ENCODE measurements at places on chromosomes 6 and 20. TPM values are rescaled to one million over a fixed set of nuclear protein-coding genes. Genes with fewer than 3 reads are reported as not detected.
A peak's percentile ranks its signal among the peaks of the same experiment; 100 is the strongest.

OR2H2 gene
- total RNA-seq = not detected

SOX18 gene
- 0.13 TPM for total RNA-seq

EYA2 gene
- total RNA-seq = 56.4 TPM

EEF1E1 gene
- 64.3 TPM for total RNA-seq

LTA gene
- total RNA-seq = not detected

OXT gene
- not detected for total RNA-seq

RBPJL gene
- not detected for total RNA-seq

DNA sequence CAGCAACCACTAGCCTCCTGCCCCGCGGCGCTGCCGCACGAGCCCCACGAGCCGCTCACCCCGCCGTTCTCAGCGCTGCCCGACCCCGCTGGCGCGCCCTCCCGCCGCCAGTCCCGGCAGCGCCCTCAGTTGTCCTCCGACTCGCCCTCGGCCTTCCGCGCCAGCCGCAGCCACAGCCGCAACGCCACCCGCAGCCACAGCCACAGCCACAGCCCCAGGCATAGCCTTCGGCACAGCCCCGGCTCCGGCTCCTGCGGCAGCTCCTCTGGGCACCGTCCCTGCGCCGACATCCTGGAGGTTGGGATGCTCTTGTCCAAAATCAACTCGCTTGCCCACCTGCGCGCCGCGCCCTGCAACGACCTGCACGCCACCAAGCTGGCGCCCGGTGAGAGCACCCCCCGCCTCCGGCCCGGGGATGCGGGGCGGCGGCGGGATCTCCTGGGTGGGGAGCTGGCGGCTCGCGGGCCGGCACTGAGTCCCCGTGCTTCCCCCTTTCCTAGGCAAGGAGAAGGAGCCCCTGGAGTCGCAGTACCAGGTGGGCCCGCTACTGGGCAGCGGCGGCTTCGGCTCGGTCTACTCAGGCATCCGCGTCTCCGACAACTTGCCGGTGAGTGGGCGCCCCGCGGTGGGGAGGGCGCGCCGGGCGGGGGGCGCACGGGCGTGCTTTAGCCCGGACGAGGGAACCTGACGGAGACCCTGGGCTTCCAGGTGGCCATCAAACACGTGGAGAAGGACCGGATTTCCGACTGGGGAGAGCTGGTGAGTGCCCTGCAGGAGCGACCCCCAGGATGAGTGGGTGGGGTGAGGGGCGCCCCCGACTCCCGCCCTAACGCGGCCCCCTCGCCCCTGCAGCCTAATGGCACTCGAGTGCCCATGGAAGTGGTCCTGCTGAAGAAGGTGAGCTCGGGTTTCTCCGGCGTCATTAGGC, 585 bp downstream of the PIM1 start:
- H3K4me3 ChIP-seq = peak overlapping the region; percentile 82
- H3K4me1 ChIP-seq = peaks cover 7% of the 10 kb centered on the region
- peaks cover 21% of the 10 kb centered on the region for H3K36me3 ChIP-seq
- peak; percentile 57 for DNase-seq
- no peaks in the 10 kb centered on the region for H3K27me3 ChIP-seq
- peak overlapping the region; percentile 50 for H3K27ac ChIP-seq

GRCh38 chr20:46221256-46221833, 87.0 kb downstream of the CDH22 start:
- H3K4me3 ChIP-seq = no peak overlapping the region
- H3K36me3 ChIP-seq = no peaks in the 10 kb centered on the region
- H3K27ac ChIP-seq = peak overlapping the region; percentile 75
- H3K4me1 ChIP-seq = peaks cover 22% of the 10 kb centered on the region

- H3K4me3 ChIP-seq = no peak overlapping the region
- H3K4me1 ChIP-seq = peaks cover 25% of the 10 kb centered on the region
- H3K36me3 ChIP-seq = no peaks in the 10 kb centered on the region
Observed at GRCh38 chr20:62990306-62990825, 16.4 kb downstream of the BHLHE23 start.

- 0 out of 2 replicates have a peak, but pooled peaks cover 3% of the 10 kb centered on the region for H3K27me3 ChIP-seq
- no peak overlapping the region for H3K4me3 ChIP-seq
- H3K4me1 ChIP-seq = peaks cover 11% of the 10 kb centered on the region
- DNase-seq = no peak
- no peaks in the 10 kb centered on the region for H3K36me3 ChIP-seq
Observed at GRCh38 chr20:46557231-46557956, 6.9 kb upstream of the OCSTAMP start.

GRCh38 chr6:158756977-158757752, 62.0 kb downstream of the EZR start:
- H3K27me3 ChIP-seq = no peaks in the 10 kb centered on the region
- no peak for DNase-seq

DNA sequence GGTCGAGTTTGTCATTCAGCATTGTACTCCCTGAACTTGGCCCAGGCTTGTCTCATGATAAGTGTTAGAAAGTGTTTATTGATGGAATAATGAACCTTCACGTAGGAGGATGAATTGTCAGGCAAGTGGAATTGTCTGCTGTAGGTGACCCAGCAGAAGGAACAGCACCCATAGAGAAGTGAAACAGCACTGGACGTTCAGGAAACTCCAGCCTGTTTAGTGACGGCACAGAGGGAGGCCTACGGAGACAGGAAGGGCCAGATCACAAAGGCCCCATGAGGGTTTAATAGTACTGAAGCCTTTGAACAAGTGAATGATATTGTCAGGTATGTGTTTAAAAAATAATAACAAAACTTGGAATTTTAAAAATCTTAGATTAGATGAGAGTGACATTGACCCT, 2.9 kb downstream of the STX11 start:
- H3K4me3 ChIP-seq = no peak overlapping the region
- H3K27ac ChIP-seq = no peak overlapping the region
- no peak for DNase-seq

- no peak overlapping the region for H3K4me3 ChIP-seq
- H3K27me3 ChIP-seq = no peaks in the 10 kb centered on the region
- peak overlapping the region; percentile 3 for H3K27ac ChIP-seq
- no peak for DNase-seq
Observed at GRCh38 chr6:148817689-148818088, 70.9 kb downstream of the UST start.
